ENCODE measurements at places on chromosomes 1 and 21.

- no peak for DNase-seq
Observed at GRCh38 chr1:41322835-41323234, 38.4 kb upstream of the FOXO6 start.

- DNase-seq: no peak
Observed at GRCh38 chr1:33634806-33635205, 162.4 kb downstream of the ZSCAN20 start.

DNA sequence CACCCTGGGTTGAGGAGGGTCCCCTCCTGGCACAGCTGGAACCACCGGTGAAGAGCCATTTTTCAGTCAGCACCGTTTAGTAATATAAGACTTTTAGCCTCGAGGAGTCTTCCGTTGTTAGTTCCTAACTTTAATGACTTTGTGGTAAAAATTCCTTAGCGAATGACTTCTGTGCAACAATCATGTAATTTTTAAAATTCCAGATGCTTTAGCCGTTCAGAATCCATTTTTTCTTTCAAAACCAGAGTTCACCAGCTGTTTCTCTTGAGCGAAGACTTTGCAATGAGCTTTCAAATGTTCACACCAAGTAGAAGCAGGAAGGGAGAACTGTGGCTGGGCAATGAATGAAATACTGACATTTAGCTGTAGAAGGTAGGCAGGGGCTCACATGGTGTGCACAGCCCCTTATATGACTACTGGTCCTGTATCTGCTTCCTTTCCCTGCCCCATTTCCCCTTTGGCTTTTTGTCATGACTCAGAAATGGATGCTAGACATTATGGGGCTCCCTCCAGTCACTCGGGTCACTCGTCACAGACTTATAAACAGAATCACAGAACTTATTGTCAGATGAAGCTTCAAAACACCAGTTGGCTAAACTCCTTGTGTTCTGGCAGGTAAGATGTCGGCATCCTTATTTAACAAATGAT, 4.1 kb downstream of the DISC1 start:
- DNase-seq: no peak

DNA sequence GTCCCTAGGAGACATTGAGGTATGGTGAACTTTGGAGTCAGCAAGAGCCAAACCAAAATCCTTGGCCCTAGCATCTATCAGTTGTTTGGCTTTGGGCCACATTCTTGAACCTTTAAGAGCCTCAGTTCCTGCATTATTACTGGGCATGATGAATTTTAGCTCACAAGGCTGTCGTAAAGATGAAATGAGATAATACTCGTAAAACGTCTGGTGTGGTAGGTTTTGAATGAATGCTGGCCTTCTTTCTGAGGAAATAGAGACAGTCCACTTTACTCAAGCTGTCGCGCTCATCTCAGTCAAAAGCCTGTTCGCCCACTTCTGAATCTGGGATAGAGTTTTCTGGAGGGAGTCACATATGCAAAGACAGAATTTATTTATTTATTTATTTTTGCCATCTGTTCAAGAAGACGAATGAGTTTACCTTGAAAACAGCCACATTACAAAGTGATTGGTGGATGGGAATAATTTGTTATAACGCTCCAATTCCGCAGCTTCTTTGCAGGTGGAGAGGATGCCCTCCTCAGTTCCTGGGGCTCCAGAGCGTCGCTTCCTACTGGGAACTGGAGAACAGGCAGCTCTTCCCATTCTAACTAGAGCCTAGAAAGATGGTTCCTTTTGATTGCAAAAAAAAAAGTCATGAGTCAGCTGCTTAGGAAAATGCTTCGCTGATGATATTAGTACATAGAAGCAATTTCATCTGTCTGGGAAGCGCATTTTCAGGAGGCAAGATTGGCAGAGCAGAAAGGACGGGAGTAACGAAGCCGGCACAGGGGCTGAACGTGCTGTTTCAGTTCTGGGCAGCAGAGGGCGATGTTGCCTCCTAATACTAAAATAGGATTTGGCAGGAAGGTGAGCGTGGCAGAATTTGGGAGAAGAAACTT, 49.9 kb upstream of the CYP2J2 start:
- peak; percentile 76 for DNase-seq

- no peak for DNase-seq
Observed at GRCh38 chr1:213931836-213932235, 55.9 kb upstream of the PROX1 start.

GRCh38 chr1:235883261-235883927, 16.7 kb upstream of the LYST start:
- DNase-seq: peak; percentile 36

- no peak for DNase-seq
Observed at GRCh38 chr1:24572301-24572700, 16.4 kb downstream of the NCMAP start.

DNA sequence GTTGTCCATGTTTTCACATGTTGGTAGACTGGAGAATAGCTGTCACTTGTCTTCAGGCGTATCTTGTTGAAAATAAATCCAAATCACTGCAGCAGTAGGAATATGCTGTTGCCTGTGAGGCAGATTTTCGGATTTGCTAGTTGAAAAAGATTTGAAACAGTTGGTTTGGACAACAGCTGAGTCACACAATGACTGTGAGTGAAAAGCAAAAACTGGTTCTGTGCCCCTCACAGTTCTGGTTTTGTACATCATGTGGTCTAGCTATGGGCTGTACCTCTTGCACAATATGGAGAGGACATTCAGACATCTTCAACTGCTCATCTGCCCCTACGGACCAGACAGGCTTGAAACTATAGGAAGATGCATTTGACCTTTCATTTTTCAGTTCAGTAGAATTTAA, 1.8 kb downstream of the ARF1 start:
- DNase-seq: no peak

- DNase-seq: no peak
Observed at GRCh38 chr1:67821263-67821662, 12.0 kb downstream of the GNG12 start.

- no peak for DNase-seq
Observed at GRCh38 chr1:111474521-111474920, 737 bp downstream of the C1orf162 start.

DNA sequence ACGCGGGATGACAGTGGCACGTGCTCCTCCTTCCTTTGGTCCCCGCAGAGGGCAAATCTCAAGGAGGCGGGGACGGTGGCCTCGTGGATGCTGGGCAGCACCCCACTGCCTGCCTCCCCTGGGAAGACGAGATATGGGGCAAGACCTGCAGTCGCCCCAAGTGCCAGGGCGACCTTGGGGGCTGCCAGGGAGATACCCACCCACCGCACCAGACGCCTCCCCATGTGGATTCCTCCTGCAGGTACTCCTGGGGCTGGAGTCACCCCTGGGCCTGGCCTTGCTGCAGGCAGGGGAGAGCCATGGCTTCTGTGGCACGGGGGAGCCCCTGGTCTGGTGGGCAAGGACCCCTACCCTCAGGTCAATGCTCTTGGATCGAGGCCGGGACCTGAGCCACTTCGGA, 5.9 kb upstream of the AURKAIP1 start:
- no peak for DNase-seq

- no peak for DNase-seq
Observed at GRCh38 chr1:115317101-115318012, 20.7 kb downstream of the NGF start.

DNA sequence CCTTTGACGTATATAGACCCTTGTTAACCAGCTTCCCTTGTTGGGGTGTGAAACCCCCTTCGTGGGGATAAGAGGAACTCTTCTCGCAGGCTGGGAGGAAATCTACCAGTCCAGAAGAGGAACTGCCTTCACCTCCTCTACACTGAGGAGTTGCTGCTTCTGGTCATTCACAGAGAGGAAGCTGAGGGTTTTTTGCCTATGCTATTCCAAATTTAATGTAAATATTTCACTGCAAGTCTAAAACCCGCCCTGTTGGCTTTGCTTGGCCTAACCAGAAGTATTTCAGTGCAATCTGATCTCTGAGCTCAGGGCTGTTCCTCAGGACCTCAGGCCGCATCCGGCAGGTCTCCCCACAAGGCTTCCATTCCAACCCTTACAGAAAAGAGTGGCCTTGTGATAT, 150.1 kb downstream of the HIVEP3 start:
- DNase-seq: no peak

DNA sequence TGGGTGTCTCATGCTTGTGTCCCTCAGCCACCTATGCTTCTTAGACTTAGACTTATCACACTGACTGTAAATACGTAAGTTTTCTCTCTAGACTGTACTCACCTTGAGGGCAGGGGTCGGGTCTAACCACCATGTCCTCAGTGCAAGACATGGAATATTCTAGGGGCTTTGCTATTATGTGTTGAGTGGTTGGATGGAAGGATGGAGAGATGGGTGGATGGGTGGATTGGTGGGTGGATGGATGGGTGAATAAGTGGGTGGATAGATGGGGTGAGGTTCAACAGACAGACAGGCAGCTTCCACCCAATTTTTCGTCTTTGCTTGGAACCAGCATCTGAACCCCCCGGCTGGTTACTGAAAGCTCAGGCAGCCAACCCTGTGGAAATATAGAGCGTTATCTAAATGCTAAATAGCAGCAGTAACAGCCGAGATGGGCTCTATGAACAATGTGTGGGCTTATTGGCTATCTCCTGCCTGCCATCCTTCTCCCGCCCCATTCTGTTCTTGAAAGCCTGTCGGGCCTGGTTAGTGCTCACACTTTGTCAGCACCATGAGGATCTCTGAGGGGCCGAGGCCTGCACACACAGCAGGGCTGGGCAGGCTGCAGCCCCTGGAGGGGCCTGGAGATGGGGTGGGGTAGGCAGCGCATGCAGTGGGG, 130.7 kb downstream of the ACTL8 start:
- no peak for DNase-seq
